NCI-H2081 treated with DMSO at 0.1 percent for 48 hours (cell line): ENCODE measurements at places on chromosomes 4 and X.

DNA sequence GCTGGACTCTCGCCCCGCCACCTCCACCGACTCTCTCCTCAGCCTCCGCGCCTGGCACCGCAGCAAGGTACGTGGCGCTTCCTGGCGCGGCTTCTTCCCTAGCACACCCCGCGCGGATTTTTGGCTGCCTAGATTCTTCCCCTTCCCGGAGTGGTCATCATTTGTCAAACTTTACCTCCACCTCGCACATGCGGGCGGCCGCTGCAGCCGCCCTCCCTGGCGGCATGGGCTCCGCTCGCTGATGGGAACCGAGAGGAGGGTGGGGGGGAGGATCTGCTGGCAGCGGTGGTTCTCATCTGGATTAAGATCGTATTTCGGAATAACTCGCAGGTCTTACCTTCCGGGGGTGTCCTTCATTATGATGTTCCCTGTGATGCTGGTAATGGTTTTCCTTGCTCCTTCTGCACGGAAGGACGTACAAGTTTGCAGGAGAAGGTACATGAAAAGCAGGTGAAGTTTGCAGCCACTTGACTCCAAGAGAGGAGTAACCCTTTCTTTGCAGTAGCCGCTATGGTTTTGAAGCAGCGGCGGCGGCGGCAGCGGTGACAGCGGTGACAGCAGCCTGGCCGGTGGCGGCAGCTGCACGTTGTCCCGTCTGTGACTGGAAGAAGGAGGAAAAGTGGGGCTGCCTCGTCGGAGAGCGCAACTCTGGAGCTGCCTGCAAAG is 2183.9 kb upstream of the TENM3 start:
- DNase-seq, result no peak

DNA sequence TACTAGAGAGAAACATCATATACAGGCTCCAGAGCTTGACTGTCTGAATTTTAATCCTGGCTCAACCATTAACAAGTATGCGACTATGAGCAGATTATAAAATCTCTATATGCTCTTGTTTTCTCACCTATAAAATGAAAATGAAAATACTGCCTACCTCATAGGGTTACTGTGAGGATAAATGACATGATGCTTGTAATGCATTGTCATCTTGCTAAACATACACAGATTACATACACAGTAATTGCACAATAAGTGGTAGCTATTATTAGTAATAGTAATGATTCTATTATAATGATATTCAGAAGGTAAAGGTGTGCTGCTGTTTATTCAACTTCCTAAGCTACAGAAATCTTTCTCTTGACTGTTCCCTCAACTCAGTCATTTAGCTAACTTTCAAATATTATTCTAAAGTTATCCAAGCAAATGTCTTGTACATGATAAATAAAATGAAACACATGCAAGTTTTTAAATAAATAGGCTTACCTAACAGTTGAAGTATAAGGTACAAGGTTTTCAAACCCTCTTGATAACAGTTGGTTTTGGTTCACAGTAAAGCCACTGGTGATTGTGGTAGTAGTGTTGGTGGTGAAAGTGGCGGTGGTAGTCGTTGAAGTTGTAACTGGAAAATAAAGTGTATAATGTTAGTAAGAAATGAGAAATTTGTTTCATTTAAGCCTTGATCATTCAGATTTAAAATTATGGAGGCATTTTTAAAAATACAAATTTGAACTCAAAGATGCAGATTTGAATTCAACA is 38.9 kb downstream of the NUP62CL start:
- no peak for DNase-seq

GRCh38 chrX:11480626-11481025 is 185.1 kb downstream of the ARHGAP6 start:
- DNase-seq, result peak; percentile 18

DNA sequence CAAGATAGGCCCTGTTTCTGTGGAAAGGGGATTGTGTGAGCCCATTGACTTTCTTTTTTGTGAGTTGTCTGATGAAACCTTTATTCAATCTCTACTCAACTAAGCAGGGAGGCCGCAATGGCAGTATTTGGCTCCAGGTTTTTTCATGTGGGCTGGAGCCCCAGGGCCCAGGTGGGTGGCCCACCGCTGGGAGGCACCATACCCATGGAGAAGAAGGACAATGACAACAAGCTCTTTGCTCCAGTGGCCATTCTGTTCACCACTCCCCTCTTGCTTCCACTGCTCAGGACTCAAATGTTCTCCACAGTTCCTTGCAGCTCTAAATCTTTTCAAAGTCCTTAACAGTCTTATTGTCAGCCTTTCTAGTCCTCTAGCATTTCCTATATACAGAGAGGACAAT is 54.1 kb downstream of the HOPX start:
- DNase-seq, result no peak

- DNase-seq, result no peak
Observed at GRCh38 chr4:165540206-165540830, 161.5 kb downstream of the CPE start.

DNA sequence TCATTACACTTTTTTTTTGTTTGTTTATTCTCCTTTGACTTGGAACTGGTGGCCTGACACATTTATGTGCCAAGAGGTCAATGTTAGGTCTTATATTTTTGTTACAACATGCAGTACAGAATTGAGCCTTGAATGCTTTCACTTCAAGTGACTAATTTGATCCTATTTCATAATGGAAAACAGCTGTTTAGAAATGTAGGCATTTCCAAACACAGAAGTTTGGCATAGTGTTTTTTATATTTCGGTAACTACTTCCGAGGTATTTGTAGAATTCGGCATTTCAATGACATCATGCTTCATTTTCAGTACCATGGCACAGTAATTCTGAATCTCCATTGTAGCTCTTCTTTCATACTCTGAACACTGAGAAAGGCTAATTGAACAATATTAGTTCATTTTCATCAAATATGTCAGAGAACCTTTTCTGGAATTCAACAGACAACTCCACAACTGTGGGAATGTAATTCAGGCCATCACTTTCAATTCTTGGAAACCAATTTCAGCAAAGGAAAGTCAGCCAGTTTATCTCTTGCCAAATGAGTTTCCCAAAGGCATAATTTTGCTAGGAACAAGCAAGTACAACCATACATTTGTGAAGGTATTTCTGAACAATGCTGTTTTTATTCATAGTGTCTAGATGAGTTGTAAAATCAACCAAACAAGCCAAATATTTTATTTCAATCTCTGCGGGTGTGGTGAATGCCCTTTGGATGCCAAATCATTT is 11.4 kb downstream of the FAM120C start:
- DNase-seq, result no peak

- no peak for DNase-seq
Observed at GRCh38 chr4:98394134-98394533, 132.9 kb downstream of the RAP1GDS1 start.

GRCh38 chr4:7843831-7844593 is 95.6 kb downstream of the AFAP1 start:
- no peak for DNase-seq

DNA sequence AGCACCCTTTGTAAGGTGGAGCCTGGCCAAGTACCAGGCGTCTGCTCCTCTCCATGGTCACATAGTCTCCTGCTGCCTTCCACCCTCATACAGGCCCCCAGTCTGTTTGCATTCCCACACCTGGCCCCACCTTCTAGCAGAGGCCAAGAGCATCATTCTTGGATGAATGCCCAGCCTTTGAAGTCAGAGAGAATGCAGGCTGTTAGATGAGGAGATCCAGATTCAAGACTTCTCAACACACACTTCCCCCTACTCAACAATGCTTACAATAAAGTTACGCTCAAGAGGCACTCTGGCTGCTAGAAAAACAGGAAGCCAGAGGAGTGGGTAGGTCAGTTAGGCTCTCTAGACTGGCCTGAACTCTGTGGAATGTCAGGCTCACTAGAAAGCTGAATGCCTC is 43.3 kb downstream of the SHROOM4 start:
- DNase-seq, result no peak

DNA sequence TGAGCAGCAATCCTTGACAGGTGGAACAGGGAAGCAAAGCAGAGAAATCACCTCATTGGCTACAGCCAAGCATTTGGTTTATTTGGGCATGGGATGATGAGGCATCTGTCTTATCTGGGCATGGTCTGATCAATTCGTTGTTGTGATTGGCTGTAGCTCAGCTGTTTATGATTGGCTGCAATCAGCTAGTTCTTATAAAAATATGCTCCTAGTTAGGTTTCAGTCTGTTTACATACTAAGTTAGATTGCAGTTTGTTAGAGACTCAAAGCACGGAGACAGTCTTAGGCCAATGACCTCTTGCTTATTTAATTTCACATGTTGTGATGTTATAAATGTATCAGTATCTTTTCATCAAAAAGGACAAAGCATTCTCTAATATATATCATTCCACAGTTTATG is 312.0 kb downstream of the PDGFC start:
- no peak for DNase-seq
